ENCODE measurements at places on chromosomes 11 and 22.

- no peak for DNase-seq
Measured at GRCh38 chr11:72630104-72630852, 43.9 kb downstream of the PDE2A start.

- DNase-seq, result no peak
Measured at GRCh38 chr11:11865449-11865848, 23.7 kb downstream of the USP47 start.

DNA sequence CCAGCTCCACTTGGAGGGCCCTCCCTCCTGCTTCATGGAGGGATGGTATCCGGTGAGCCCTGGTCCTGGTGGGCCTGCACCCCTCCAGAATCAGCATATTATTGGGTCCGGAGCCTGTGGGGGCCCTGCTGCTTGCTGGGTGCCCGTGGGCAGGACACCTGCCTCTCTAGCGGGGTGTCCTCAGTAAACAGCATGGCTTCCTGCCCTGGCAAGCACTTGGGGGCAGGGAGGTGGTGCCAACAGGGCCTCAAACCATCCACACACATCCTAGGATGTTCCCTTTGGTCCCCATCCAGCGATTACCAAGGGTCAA lies 108.3 kb downstream of the CTTN start:
- DNase-seq, result no peak

GRCh38 chr11:4017129-4017528 lies 77.5 kb upstream of the RRM1 start:
- no peak for DNase-seq

DNA sequence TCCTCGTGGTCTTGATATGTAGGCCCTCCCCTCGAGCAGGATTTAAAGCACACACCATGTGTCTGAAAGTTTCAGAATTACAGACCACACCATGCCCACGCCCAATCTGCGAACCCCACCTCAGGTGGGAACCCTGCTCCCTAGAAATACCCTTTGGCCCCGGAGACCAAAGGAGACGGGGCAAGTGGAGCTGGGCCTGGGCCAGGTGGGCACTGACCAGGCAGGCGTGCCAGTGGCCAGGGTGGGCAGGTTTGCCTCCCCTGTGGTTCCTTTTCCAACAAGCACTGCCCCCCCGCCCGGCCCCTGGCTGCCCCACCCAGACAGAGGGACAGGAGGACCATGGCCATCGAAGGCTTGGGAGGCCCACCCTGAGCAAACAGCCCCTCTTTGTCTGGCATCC lies 400.4 kb downstream of the TBC1D22A start:
- no peak for DNase-seq

GRCh38 chr22:17943533-17944249 lies 80.7 kb downstream of the MICAL3 start:
- no peak for DNase-seq

GRCh38 chr22:37659066-37659896 lies 758 bp downstream of the PDXP start:
- DNase-seq, result peak; percentile 66

- DNase-seq, result no peak
Measured at GRCh38 chr11:68021167-68021787, 9.2 kb upstream of the NDUFS8 start.

All from hematopoietic multipotent progenitor cell treated with erythropoietin and hydrocortisone succinate and interleukin-3 and kit ligand, for 4 days (in vitro differentiated cells).